Dermis lymphatic vessel endothelial cell (primary cell): ENCODE measurements at places on chromosomes 2 and 18. TPM values are rescaled to one million over a fixed set of nuclear protein-coding genes. Genes with fewer than 3 reads are reported as not detected.

Gene AQP12B
- not detected in 2 replicates for total RNA-seq

Gene TDRD15
- total RNA-seq, result not detected in 2 replicates

Gene SPATA3
- not detected in 2 replicates for total RNA-seq

Gene UGT1A5
- total RNA-seq, result not detected in 2 replicates
